ENCODE measurements at places on chromosomes 16 and 17.

- DNase-seq, result no peak
Measured at GRCh38 chr16:13435873-13436474, 484.0 kb upstream of the ERCC4 start.

DNA sequence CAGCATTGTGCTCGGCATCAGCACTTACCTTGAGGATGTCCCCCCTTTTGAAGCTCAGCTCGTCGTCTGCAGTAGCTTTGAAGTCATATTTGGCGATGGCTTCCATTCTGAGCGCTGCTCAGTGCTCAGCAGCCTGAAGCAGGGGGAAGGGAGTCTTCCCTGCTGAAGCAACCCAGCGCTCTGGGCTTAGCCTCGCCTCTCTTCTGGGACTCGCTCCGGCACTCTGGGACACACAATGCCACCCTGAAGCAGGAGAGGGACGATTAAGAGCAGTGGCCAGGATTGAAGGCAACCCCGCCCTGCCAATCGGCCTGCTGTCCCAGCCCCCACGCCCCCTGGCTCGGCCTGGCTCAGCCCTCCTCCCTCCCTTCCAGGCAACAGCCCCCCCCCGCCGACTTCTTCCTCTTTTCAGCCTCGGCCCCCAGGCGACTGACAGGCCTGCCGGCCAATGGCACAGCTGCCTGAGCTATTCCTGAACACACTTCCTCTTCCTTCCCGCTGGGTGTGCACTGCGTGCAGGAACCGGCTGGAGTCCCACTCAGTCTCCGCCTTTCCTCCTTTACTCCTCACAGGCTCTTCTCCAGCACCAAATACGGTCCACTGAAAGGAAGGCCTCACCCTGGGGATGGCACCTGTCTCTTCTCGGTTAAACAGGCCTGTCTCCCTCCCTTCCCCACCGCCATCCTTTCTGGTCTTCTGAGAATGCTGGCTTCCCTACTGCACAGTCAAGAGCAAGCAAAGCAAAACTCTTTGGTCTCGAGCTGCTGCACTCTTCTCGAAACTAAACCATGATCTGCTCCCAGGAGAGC, 11.8 kb downstream of the GRB2 start:
- DNase-seq, result peak; percentile 99

- DNase-seq, result no peak
Measured at GRCh38 chr17:75155191-75155601, 884 bp upstream of the JPT1 start.

DNA sequence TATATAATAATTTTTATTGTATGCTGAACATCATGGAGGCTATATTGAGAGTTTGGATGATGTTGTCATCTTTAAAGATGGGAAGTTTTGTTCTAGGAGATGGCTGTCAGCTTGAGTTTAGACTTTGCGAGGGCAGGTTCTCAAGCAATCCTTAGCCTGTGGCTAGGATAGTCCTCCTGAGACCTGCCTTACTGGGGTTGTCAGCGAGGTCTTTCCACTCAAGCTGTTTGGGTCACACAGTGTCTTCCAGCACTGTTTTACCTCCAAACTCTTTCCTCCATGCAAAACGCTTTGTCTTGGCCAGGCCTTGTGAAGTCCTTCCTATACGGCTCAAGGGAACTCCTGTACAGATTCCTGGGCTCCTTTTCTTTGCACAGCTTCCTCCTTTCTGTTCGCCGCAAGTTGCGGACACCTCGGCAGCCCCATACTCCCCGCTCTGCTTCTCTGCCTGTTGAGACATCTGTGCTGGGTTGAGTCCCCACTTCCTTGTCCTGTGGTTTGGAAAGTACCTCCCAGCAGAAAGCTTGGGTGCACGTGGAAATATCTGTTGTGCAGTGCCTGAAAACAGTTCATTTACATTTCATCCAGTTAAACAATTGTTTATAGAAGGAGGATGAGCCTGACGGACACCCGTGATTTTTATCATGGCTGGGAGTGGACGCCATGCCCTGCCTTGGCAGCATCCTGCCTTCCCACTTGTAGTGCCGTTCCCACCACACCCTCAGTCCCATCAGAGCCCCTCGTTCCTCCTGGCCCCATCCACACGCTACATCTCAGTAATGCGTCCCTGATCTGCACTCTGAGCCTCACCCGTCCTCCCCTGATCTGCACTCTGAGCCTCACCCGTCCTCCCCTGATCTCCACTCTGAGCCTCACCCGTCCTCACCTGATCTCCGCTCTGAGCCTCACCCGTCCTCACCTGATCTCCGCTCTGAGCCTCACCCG, 55.0 kb upstream of the CBFA2T3 start:
- no peak for DNase-seq

GRCh38 chr16:66334853-66335574, 31.5 kb upstream of the CDH5 start:
- DNase-seq, result no peak

- no peak for DNase-seq
Measured at GRCh38 chr17:51662204-51663056, 402.1 kb downstream of the UTP18 start.

DNA sequence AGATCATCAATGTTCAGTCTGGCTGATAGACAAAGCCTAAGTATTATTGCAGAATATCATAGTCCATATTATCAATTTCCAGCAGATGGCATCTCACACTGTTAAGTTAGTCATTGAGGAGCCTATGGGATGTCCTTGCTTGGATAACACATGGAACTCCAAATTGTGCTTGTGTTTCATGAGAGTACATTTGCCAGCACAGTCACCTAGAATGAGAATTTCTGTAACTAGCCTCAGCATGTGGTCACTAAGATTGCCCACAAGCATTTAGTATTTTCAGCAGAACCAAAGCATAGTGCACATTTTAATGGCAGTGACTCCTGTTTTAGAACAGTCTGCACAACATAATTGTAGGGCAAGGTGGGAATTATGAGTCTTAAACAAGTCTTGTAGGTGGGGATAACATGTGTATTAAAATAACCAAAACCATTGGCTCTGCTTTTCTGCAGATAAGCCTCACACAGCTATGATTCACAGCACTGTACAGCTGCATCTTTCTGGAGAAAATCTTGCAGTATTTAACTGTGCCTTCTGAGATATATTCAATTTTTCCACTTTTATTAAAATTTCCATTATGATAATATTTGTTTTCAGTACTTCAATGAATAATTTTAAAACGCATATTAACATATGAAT, 882.8 kb upstream of the SOX9 start:
- peak; percentile 37 for DNase-seq

DNA sequence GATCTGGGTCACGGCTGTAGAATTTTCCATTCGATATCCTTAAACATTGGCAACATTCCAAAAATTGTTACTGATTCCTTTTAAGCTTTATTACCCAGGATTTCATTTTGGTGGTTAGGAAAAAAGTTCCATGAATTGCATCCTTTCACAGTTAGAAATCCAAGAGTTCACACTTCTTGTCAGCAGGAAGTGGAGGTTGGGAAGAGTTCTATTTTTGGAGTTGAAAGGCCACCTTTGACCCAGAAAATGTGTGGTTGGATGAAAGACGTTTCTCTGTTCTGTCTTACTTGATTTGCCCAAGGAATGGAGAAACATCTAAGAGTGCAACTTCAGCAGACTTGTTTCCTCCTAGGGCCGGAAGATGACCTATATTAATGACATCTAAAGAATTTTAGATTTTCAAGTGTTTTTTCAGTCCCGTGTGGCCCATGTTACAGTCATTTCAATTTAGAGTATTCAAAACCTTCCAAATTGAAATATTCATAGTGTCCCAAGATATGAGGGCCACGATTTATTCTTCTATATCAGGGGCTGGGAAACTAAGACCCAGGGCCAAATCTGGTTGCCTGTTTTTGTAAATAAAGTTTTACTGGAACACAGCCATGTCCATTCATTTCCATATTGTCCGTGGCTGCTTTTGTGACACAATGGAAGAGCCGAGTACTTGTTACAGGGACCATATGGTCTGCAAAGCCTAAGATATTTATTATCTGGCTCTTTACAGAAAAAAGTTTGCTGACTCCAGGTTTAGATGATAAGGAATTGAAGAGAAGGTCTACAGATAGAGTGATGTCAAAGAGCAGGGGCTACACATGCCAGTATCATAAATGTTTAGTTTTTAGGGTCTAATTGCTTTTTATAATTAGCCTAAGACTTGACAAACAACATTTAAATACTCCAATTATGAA, 50.2 kb downstream of the CDK5R1 start:
- DNase-seq, result peak; percentile 29

DNA sequence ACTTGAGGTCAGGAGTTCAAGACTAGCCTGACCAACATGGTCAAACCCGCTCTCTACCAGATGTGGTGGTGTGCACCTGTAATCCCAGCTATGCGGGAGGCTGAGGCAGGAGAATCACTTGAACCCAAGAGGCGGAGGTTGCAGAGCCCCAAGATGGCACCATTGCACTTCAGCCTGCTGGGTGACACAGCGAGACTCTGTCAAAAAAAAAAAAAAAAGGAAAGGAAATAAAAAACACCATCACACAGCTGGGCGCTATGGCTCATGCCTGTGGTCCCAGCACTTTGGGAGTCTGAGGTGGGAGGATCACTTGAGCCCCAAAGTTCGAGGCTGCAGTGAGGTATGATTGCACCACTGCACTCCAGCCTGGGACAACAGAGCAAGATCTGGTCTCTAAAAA, 13.3 kb upstream of the SBK1 start:
- no peak for DNase-seq

DNA sequence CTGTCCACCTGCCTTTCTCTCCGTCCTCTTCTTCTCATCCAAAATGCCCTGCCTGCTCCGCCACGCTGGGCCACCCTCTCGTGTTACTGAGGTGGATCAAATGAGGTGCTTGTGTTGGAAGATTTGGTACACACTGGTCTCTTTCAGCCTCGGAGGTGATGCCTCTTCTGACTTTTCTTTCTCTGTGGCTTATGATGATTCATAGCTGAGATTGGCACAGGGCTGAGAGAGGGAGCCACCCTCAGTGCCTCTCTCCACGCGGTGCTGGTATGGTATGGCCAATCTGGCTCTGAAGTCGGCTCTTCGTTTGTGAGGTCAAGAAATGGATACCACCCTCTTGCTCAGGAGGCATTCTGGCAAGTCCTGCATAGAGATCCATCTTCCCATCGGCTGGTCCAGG, 82.4 kb downstream of the PLCG2 start:
- DNase-seq, result peak; percentile 64

DNA sequence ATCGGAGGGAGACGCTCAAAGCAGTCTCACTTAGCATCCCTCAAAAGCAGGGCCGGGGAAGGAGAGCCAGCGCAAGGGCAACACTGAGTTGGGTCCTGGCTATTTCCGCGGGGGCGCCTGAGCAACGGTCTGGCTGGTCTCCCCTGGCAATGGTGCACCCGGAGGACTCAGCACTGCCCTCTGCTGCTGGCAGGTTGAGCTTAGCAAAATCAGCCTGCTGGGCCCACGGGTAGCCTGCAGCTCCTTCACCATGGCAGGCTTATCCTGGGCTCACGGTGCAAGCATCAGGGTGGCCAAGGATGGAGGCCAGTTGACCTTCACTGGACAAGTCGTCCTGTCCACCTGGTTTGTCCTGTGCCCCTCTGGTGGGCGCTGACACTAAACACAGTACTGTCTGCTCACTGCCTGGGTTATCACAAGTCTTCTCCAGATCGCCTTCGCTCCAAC, 14.4 kb upstream of the ALDH3A1 start:
- DNase-seq, result peak; percentile 84

- peak; percentile 98 for DNase-seq
Measured at GRCh38 chr16:2673066-2673999, 9.0 kb upstream of the KCTD5 start.

DNA sequence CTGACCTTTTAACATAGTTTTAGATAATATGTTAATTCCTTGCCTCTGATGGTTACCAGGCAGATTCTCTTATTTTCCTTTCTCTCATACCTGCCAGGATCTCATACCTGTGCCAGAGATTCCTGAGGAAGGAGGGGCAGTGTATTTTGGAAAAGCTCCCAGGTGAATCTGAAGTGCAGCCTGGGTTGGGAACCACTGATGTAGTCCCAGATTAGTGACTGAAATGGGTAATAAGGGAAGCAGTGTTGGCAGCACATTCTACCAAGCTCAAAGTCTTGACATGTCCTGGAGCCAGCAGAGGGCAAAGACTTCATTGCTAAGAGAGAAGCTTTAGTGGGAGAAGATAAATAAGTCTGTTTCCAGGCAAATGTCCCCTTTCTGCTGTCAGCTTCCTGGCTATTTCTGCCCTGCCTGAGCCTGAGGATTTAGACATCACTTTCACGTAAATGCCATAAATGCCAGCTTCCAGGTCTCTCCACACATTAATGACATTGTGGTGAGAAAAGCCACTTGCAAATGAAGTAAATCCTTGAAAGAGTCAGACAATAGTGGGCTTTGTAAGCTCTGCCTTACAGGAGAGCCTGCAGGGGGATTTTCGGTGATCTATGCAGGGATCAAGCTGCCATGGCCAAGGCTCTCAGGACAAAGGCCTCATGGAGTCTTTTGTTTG, 40.9 kb upstream of the C16orf78 start:
- DNase-seq, result no peak

- peak; percentile 81 for DNase-seq
Measured at GRCh38 chr17:38749223-38750043, 1.3 kb upstream of the PCGF2 start.

- DNase-seq, result no peak
Measured at GRCh38 chr17:628089-628941, 86.3 kb downstream of the VPS53 start.

- no peak for DNase-seq
Measured at GRCh38 chr17:77508047-77508715, 367.4 kb downstream of the SEC14L1 start.

GRCh38 chr16:57169327-57169726, 16.5 kb downstream of the PSME3IP1 start:
- DNase-seq, result no peak

- no peak for DNase-seq
Measured at GRCh38 chr16:1863681-1864460, 8.1 kb downstream of the MEIOB start.

- DNase-seq, result no peak
Measured at GRCh38 chr17:59839651-59840328, 53.0 kb downstream of the TUBD1 start.

DNA sequence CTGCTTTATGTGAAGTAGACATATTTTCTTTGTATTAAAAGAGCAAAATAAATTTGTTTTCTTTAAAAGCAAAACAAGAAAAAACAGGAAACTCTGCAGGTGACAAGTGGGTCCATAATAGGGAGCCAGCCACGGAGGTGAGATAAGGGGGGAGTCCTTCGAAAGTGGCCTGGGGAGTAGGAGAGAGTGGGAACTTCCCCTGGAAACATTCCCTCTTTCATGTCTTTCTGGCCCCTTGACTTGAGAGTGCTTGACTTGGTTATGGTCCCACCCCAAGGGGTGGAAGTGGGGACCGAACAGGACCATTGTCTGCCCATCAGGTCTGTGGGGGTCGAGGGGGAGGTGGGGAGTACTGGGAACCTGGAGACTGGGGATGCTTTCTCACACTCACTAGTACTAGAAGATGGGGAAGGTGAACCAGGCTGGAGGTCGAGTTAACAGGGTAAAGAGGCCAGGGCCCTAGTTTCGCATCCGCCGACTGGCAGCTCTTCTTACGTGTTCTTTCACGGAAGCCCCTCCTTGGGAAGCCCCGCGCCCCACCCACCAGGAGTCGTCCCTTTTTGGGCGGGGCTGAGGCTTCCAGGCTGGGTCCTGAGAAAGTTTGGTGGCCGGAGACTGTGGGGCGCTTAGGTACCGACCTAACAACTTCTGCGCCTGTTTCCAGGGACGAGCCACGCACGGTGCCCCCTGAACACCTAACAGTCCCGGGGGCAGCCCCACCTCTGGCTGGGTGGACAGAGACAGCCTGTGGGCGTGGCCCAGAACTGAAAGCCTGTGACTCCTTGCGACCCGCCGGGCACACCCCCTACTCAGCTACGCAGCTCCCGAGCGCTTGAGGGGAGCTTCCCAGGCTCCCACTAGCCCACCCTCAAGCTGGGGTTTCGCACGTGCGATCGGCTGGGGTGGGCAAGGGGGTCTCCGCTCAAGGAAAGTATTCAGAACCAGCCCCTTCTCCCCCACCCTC, 790 bp downstream of the TRADD start:
- peak; percentile 51 for DNase-seq

- no peak for DNase-seq
Measured at GRCh38 chr17:4032738-4033137, 68.5 kb upstream of the ATP2A3 start.
